ENCODE measurements at places on chromosomes 3 and 15.

DNA sequence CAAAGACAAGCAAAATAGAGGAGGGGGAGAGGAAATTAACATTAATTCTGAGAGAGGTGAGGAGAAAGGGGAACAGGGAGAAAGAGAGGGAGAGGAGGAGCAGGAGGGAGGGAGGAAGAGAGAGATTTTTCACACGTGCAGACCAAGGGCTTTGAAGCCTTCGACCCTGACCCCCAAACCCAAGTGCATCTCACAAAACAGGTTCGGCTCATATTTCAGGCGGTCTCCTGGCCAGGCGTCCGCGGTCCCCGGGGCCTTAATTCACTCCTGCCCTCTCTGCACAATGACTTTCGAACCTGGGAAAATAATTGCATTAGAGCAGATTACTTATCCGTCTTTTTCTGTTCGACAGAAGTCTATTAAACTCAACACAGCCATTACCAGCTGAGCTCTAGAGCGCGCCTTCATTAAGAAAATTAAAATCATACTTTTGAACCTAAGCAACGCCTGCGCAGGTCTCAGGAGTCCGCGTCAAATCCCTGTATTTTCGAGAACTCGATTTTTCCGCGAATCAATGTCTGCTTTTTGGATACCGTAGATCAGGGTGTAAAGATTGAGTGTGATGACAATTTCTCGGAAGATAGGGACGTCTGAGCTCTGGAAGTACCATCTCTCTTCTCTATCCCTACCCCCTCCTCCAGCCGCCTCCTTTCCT is 220.7 kb downstream of the MEIS2 start:
- DNase-seq: no peak

DNA sequence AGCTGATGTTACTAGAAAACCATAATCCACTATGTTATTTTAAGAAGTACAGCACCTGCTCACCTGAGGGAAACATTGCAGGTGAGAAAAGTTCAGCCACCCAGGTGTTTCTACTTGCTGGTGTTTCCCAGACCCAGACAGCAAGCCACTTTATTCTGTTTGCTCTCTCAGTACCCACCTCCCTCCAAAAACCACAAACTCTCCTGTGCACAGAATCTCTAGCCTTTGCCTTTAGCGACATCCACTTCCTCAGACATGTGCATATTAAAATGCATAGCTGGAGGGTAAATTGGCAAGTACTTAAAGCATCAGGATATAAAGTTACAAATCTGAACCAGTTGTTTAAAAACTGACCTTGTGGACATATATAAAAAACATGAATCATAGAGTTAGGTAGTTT is 36.7 kb downstream of the VGLL3 start:
- no peak for DNase-seq

- no peak for DNase-seq
These were observed 107.2 kb upstream of the RASGRP1 start for GRCh38 chr15:38671675-38672254.

DNA sequence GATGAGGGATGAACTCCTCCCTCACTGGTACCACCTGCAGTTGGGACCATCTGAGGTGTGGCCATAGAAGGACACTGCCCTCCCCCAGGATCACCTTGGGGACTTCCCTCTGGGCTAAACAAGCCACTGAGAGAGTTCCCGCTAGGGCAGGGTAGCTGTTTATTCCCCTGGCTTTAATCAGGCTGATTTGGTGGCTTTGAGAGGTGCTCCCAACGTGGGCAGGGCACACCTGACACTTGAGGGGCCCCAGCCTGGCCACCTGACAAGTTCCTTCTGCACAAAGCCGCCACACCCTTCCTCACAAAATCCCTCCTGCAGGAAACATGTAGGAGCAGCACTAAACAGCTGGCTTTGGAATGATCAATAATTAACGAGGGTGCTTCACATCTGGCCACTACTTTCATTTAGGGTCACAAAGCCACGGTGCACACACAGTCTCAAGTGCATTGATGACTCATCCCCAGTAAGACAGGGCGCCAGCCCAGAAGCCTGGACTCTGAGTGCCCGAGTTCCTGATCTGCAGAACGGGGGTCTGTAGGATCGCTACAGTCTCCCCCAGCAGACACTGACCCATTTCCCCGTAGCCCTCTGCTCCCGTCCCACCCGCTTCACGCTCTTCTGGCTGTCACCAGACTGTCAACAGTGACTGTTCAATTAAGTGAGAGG is 75.1 kb downstream of the ATP10A start:
- no peak for DNase-seq

GRCh38 chr3:184647405-184647936 is 64.4 kb downstream of the MAGEF1 start:
- DNase-seq: no peak

GRCh38 chr3:121786485-121786884 is 36.9 kb upstream of the GOLGB1 start:
- DNase-seq: no peak

- no peak for DNase-seq
These were observed 82.1 kb downstream of the PYDC2 start for GRCh38 chr3:191543018-191543417.

DNA sequence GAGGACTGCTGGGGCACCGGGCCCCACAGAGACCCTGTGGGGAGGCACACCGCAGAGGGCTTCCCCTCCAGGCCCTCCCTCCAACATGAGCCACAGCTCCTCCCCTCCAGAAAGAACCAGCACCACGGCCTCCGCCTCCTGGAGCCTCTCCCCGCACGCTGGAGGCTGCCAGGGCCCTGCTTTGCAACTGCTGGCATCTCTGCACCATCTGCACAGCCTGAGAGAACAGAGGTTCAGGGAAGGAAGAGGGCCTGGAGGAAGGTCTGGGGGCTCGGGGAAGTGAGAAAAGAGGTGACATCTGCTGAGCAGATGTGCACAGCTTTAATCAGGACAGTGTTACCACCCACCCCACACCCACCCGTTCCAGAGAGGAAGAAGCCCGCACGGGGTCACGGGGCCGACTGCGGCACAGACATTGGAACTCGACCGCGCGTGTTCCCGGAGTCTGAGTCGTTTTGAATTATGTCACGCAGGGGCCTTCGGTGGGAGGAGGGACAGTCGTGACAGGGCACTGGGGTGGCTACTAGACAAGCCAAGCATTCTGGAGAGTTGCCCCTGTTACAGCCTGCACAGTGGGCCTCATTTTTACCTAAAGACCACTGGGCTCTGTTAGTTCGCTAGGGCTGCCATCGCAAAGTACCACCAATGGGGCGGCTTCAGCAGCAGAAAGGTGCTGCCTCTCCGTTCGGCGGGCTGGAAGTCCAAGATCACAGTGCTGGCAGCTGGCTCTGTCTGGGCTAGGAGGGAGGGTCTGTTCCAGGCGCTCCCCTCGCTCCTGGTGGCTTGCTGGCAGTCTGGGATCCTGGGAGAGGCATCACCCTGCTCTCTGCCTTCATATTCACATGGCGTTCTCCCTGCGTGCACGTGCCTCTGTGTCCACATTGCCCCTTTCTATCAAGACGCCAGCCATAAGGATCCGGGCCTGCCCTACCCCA is 194.8 kb downstream of the XXYLT1 start:
- DNase-seq: peak; percentile 83

DNA sequence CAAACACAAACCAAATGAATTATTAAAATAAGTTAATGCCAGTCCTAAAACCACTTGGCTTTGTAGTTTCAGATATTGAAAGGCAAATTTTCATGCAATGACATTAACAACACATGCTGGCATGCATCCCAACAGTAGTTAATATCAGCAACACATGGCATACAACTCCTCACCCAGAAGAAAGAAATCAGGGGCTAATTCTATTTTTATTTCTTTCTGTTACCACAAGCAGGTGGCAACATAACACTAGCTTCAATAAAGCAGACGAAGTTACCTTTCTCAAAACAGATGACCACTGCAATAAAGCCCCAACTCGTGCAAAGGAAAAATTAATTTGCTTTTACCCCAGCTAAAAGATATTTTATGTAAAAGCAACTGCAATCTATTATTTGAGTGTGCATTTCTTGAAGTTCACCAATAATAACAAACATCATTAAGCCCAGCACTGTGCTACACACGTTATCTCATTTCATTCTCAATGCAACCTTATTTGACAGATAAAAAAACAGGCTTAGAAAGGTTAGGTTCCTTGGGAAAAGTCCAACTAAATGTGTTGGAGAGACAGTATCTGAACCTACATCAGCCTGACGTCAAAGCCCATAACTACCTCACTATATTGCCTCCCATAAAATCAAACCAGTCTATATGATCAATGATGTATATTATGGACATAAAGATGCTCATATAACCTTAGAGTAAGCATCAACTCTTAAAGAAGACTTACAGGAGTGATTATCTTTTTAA is 2.8 kb downstream of the TOP2B start:
- peak; percentile 13 for DNase-seq

- no peak for DNase-seq
These were observed 156.7 kb upstream of the SMAD3 start for GRCh38 chr15:66908744-66909095.

Measured in NCI-H1694 treated with DMSO at 0.1 percent for 48 hours (cell line).